Activated T-helper 1 cell treated with anti-CD3 and anti-CD28 coated beads, Interleukin-12 subunit alpha, Interleukin-12 subunit beta, Interleukin-2, Interleukin-4 antibody, amounts not matched to agents 30 ng/mL and 10 ng/mL and 1 ng/mL, durations not matched to agents 14 hours and 24 hours and 36 hours (primary cell): ENCODE measurements at places on chromosomes 5 and 9. TPM values are rescaled to one million over a fixed set of nuclear protein-coding genes. Genes with fewer than 3 reads are reported as not detected.

DNA sequence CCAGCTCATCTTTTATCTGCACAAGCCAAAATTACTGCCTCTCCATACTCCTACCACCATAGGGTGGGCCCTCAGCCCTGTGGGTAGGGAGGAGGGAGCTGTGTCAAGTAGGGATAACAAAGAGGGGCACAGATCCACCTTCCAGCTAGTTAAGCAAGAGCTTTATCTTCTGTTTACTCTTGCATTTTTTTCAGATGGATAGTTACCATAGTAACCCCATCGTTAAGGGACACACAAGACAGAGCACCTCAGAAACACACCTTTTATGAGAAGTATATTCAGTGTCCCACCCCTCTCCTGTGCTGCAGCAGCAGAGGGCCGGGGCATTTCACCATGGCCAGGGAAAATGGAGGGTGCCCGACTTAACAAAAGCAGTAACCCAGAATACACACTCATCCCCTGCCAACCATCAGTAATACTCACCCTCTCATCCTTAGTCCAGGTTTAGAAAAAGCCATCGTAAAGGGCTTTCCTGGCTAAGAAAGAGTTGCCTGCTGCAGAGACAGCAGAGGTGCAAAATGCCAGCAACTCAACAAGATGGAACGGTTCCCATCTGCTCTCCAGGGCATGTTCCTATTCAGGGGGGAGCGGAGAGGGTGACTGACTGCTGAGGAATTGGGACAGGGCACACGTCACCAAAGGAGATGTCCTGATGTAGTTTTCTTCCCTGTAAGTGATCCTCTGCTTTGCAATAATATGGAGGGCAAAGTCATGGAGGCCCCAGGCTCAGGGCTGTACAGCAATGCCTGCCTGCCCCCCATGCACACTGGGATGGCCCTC, 25.1 kb downstream of the MACROH2A1 start:
- DNase-seq: no peak
- H3K36me3 ChIP-seq: peaks cover 69% of the 10 kb centered on the region
- no peaks in the 10 kb centered on the region for H3K27me3 ChIP-seq
- no peak overlapping the region for H3K4me3 ChIP-seq

DNA sequence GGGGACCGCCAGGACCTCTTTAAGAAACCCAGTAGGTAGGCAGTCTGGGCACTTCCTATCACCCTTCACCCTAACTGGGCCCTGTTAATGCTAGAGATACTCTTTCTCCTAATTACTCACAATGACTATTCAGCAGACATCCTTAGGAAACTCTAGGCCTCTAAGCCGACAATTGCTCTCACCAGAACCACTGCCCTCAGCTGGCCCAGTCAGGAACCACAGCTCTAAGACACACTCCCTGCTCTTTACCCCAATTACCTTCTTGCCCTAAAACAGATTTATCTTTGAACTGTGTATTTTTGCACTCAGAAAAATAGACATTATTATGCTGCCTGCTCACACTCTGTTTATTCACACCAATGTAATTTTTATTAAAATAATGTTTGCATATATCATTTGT, 432.6 kb upstream of the SLC30A5 start:
- peaks cover 2% of the 10 kb centered on the region for H3K27me3 ChIP-seq
- no peaks in the 10 kb centered on the region for H3K4me1 ChIP-seq
- no peak for DNase-seq
- no peaks in the 10 kb centered on the region for H3K36me3 ChIP-seq
- H3K27ac ChIP-seq: no peak overlapping the region

Gene SELENOP
- total RNA-seq: not detected in 2 replicates

Gene OCLN
- 0.10 and 0.12 TPM in 2 replicates for total RNA-seq

- peaks cover 7% of the 10 kb centered on the region for H3K27me3 ChIP-seq
- no peak overlapping the region for H3K4me3 ChIP-seq
- no peaks in the 10 kb centered on the region for H3K36me3 ChIP-seq
- H3K4me1 ChIP-seq: peaks cover 6% of the 10 kb centered on the region
Observed at GRCh38 chr5:1139331-1140170, 27.7 kb upstream of the SLC12A7 start.

DNA sequence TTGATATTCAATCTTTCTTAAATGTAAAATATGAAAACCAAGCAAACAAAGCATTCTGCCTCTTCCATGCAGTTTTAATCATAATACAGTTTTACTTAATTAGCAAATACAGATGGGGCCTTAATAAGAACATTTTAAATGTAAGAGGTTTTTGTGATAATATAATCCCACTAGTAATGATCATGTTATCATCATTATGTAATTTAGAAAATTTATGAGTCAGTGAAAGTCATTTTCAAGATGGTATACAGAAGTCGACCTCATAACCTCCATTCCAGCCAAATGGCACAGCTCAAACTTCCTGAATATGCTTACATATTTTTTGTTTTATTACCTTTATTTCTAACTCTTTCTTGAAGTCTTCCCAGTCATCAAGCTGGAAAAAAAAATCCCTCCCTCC, 102.2 kb upstream of the GNA14 start:
- H3K4me1 ChIP-seq: peaks cover 39% of the 10 kb centered on the region
- H3K36me3 ChIP-seq: peaks cover 2% of the 10 kb centered on the region
- DNase-seq: no peak
- H3K27me3 ChIP-seq: no peaks in the 10 kb centered on the region
- H3K4me3 ChIP-seq: no peak overlapping the region

GRCh38 chr5:103894882-103895281, 332.3 kb upstream of the NUDT12 start:
- H3K27me3 ChIP-seq: no peaks in the 10 kb centered on the region
- no peaks in the 10 kb centered on the region for H3K36me3 ChIP-seq
- H3K4me1 ChIP-seq: no peaks in the 10 kb centered on the region
- DNase-seq: no peak

Gene SUSD3
- total RNA-seq: 31.7 and 33.2 TPM in 2 replicates
